SK-N-SH treated with all-trans-retinoic acid at 6 μM for 48 hours (cell line): ENCODE measurements at places on chromosomes 1 and 21.
A peak's percentile ranks its signal among the peaks of the same experiment; 100 is the strongest.

DNA sequence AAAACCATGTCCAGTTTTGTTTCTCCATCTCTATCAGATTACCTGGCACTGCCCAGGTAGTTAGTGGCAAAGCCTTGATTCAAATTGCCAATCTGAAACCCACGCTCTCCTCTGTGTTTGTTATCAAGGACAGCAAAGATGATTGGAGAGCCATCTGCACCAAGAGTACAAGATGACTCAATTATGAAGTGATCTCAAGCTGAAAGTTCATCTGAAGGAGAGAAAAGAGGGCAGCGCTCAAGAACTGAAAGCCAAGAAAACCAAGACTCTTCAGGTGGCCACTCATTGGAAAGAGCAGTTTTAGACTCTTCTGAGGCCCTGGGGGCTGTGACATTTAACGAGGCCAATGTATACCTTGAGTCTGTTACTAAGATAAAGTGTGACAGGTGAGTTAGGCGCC is 13.8 kb downstream of the RXRG start:
- no peak for ATAC-seq

GRCh38 chr1:210685295-210685650 is 356.6 kb downstream of the HHAT start:
- no peak for ATAC-seq

- peak; percentile 85 for ATAC-seq
Observed at GRCh38 chr1:113662101-113662500, 97.2 kb downstream of the PHTF1 start.

DNA sequence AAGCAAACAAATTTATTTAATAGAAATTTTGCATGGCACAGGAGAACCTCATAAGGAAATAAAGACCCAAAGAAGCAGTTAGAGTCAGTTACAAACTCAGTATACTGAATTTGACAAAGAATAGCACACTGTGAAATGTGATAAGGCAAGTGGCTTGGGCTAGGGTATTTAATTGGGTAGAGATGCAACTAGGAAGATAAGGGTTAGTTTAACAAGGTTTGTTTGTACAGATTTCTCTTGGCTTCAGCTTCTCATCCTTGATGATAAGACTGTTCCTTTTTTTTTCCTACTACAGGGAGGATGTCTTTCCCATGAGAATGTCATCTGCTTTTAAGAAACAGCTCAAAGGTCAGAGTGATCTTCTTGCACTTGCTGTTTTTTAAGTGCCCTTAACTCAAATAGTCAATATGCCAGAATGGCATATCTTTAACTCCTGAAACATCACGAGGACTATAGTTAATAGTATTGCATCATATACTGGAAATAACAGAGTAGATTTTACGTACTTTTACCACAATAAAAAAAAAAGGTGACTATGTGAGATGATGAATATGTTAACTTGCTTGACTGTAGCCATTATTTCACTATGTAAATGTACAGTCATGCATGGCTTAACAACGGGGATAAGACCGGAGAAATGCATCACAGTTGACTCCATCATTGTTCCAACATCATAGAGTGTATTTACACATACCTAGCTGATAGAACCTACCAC is 9.2 kb upstream of the TRAF3IP3 start:
- no peak for ATAC-seq

DNA sequence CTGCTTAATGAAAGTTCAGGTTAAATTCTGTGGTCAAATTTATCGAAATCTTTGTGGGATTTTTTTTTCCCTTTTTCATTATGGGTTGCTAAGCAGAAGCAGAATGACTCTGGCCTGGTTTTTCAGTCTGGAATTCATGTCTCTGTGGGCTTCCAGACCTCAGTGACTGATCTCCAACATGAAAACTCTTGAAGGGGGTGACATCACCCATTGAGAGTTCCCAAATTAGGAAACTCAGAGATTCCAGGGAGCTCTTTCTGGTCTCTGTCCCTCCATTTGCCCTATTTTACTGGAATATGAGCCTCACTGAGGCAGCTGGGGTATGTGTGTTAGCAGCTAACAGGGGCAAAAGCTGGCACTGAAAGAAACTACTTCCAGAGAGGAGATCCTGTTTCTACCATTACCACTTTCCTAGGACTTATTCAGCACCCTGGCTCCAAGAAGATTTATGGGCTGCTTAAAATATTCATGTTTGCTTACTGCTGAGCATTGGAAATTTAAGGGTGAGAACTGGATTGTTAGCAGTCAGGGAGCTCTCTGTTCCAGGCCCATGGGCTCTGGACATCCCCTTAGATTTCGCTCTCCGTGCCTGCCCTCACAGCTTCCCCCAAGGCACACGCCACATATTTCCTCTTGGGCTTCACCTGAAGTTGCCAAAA is 203.4 kb upstream of the SPAG17 start:
- ATAC-seq: no peak

DNA sequence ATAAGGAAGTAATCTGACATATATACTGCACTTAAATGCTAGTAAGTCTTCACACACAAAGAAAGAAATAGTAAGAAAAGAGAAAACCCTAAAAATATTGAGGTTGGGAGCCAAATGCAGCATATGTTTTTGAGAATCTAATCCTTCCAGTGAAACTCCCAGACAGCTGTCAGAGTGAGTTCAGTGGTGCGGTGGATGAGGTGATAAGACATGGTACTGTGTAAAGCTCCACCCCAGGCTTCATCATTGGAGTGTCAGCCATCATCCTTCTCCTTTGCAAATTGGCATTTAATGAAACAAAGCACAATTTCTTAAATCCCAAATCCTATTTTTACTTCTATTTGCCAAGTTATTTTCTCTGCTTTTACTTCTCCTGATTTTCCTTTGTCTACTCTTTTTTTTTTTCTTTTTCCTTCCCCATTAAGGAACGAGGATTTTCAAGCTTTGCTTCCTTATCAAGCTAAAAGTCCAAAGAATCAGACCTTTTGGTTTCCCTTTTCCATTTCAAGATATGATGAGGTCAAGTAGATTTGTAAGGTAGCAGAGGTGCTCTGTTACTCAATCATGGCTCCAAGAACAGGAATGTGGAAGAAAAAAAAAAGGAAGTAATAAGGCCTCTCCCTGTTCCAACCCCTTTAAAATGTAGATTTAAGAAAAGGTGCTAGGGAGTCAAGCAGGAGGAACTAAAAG is 343.3 kb downstream of the SETD4 start:
- no peak for ATAC-seq

- peak; percentile 5; the same call in 1 of the 3 replicates for ATAC-seq
Observed at GRCh38 chr1:200033511-200034261, 6.2 kb downstream of the NR5A2 start.

DNA sequence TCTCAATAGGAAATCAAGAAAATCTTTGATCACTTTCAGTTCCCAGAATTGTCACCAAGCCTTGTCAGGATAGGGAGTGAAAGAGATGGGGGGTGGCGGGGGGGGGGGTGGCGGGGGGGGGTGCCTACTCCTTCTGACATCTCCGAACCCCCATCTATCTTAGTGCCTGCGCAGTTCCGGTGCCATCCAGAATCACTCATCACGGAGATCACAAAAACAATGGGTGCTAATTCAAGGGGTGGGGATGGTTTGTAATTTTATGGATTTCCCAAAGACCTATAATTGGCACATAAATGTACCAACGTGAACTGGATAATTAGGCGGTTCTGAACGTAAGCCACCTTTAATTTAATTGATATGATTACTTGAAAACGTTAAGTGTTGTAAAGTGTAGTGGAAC is 2.1 kb downstream of the DAB1 start:
- ATAC-seq: no peak

DNA sequence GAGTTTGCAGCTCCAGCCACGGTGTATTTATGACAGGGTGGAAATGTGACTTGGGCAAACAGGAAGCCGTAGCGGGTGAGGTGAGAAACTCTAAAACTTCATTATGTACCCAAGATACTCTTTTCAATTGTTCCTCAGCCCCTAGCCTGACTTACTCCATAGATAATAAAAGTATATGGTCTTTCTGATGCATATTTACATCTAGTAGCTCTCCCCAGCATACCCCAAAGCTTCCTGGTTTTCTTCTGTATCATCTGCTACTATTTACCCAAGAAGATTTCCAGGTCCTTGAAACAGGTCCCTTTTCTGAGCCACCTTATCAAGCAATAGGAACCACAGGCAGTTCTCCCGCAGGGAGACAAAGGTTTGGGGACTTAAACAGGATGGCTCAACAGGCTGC is 201.5 kb upstream of the ESRRG start:
- ATAC-seq: no peak

- ATAC-seq: no peak; the same call in 2 of the 3 replicates
Observed at GRCh38 chr1:113784104-113784779, 25.0 kb upstream of the PHTF1 start.

GRCh38 chr1:184895086-184895485 is 79.2 kb downstream of the NIBAN1 start:
- no peak for ATAC-seq

DNA sequence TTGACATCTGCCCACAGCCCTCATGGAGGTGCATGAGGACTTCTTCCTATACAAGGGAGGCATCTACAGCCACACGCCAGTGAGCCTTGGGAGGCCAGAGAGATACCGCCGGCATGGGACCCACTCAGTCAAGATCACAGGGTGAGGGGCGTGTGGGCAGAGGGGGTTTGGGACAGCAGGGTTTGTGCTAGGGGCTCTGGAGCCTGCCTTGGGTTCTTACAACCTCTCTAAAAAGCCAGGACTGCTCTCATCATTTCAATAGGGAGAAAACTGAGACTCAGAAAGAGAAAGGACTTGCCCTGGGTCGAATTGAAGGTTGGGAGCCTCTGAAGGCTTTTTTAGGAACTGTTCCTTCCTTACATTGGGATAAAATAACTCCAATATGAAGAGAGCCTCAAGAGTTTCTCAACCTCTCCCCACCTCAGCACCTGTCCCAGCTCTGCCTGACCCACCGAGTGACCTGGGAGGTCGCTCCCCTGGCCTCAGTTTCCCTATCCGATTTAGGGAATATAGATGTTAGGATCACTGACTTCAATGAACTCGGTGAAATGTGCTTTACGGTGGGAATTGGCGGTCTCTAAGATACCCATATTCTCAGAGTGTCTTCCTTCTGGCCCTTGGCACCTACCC is 9.5 kb downstream of the TINAGL1 start:
- ATAC-seq: no peak

DNA sequence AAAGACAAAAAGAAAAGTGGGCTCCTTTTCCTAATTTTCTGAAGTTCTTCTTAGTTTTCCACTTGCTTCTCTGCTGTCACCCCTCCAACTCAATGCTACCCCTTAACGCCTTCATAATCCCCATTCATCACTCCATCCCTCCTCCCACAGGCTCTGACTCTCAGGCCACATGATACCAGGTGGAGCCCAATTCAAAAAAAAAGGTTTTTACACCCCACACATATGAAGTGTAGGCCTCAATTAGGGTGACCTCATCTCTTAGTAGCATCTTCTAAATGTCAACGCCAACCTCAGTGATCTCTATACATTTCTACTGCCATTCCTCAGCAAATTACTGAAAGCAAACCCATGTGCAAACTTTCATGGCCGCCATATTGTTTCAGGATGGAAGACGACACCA is 6.4 kb downstream of the SSBP3 start:
- ATAC-seq: no peak

DNA sequence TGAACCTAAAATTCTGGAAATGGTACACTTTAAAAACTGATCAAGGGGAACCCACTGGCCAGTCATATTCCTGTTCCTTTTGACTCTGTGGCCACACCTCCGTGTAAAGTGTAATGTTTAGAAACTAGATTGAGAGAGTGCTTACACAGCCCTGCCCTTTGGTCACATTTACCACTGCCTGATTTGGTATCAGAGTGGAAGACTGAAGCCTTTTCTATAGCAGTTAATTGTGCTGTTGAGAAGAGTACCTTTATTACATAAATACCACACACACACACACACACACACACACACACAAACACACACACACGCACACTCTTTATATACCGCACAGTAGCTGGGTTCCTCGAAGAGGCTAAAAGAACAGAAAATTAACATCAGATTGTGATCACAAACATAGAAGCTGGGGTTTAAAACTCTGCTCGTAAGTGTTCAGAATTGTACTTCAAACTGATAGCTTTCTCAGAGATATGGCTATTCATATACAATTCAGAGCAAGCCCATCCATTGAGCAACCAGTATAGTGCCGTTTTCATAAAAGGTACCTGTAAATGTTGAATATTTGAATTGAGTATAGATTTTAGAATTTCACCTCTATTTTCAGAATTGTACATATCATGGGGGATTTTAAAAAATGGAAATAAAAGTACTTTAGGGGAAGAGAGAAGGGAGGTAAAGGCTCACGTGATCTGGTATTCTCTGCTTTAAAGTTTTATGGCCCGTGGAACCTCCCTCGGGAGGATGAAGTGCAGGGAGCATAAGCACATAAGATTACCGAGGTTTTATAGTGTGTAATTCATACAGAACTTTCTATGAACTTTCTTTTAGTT is 37.5 kb downstream of the CAMTA1 start:
- no peak for ATAC-seq

- ATAC-seq: no peak
Observed at GRCh38 chr1:19333587-19334354, 21.6 kb downstream of the SLC66A1 start.

DNA sequence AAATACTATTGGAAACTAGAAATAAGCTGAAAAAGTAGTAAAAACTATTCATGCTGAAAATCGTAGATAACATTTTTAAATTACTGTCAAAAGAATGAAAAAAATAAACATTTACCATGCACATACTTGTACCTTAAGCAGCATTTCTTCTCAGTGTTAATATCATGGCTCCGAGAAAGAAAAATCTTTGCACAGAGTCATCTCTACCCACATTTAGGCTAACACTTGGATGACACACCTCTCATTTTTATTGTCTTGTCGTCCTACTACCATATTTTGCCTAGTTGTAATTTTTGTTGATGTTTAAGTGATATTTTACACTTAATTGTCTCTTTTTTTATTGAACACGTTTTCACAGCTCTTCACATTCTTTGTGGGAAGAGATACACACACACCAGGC is 1.7 kb upstream of the TNFSF4 start:
- no peak for ATAC-seq

GRCh38 chr1:173603056-173603591 is at the start of gene SLC9C2:
SLC9C2 (minus strand) TSS chr1:173603072; CDS start chr1:173601776, 1,296 bp downstream.
- no peak for ATAC-seq

DNA sequence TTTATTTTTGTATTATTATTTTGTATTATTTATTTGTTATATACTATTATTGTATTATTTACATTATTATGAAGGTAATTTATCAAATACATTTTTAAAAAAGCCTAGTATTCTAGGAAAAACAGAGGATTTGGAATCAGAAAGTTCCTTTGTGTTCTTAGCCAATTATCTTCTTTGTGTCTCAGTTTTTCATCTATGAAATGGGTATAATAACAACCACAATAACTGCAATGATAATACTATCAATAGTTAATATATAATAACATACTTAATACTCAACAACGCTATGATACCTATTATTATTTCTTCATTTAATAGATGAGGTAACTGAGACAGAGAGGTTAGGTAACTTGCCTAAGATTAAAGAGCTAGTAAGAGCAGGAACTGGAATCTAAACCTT is 80.4 kb upstream of the GNG4 start:
- no peak for ATAC-seq

- peak; percentile 87 for ATAC-seq
Observed at GRCh38 chr1:168321945-168322344, 41.3 kb downstream of the TBX19 start.
